ENCODE measurements at places on chromosomes 3 and 15.

GRCh38 chr3:102156426-102156825 lies 278.4 kb upstream of the ZPLD1 start:
- no peak for DNase-seq

DNA sequence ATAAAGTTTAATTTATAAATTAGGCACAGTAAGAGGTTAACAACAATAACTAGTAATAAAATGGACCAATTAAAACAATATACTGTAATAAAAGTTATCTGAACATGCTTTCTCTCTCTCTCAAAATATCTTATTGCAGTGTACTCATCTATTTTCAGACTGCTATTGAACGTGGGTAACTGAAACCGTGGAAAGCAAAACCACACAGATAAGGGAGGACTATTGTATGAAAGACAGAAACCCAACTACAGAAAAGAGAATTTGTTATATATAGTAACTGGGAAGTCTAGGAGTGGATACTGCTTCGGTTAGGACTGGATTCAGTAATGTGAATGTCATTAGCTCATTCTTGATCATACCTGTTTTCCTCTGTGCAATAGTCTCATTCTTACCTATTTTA lies 119.3 kb upstream of the DAZL start:
- DNase-seq, result no peak

DNA sequence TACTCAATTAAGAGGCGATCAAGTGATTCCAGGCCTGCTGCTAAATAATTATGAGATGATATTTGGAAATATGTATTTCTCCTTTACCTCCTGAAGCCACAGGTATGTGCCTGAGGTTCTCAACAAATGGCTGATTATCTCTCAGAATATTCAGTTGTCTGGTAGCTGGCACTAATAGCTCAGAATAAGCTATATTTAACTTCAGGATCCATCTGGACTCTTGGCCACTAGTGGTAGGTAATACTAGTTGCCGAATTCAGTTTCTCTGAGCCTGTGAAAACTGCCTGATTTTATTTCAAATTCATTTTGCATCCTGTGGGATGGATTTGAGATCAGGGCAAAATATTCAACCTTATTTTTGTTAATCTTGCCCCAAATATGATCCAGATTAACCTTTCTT lies 499.0 kb downstream of the DIPK2A start:
- no peak for DNase-seq

- no peak for DNase-seq
Observed at GRCh38 chr3:139128803-139129202, 84.1 kb upstream of the PRR23C start.

- no peak for DNase-seq
Observed at GRCh38 chr15:99633655-99634054, 67.9 kb downstream of the MEF2A start.

DNA sequence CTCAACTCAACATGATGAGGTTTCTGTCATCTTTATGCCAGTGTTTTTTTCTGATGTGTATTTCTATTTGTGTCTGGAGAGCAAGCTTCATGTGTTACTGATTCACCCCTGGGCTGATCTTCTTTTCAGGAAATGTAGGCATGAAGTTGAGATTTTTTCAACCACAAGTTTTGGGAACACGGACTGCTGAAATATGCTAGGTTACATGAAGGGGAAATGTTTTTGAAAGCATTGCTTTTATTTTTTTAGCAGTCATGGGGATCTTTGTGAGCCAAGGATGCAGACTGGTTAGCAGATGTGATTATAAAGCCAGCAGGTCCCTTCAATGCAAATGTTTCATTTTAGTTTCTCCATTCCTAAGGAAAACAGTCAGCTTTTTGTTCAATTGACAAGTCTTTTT lies 219.3 kb upstream of the COL8A1 start:
- no peak for DNase-seq

DNA sequence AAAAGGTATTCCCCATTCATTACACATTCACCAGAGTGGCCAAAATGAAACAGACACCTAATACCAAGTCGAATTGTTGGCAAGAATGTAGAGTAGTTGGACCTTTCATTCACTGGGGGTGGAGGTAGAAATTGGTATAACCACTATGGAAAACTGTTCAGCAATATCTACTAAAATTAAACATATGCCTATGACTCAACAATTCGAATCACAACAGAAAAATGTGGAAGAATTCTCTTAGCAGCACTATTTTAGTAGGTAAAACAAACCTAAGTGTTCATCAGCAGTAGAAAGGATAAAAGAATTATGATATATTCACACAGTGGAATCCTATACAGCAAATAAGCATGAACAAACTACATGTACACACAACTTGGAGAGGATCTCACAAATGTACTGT lies 30.6 kb downstream of the POLG start:
- DNase-seq, result no peak

- DNase-seq, result no peak
Observed at GRCh38 chr3:5657106-5657505, 469.6 kb downstream of the EDEM1 start.

GRCh38 chr3:85041562-85042055 lies 82.8 kb downstream of the CADM2 start:
- DNase-seq, result no peak

GRCh38 chr3:81592101-81592500 lies 169.3 kb downstream of the GBE1 start:
- no peak for DNase-seq

GRCh38 chr3:138332472-138333073 lies 2.9 kb upstream of the NME9 start:
- no peak for DNase-seq

DNA sequence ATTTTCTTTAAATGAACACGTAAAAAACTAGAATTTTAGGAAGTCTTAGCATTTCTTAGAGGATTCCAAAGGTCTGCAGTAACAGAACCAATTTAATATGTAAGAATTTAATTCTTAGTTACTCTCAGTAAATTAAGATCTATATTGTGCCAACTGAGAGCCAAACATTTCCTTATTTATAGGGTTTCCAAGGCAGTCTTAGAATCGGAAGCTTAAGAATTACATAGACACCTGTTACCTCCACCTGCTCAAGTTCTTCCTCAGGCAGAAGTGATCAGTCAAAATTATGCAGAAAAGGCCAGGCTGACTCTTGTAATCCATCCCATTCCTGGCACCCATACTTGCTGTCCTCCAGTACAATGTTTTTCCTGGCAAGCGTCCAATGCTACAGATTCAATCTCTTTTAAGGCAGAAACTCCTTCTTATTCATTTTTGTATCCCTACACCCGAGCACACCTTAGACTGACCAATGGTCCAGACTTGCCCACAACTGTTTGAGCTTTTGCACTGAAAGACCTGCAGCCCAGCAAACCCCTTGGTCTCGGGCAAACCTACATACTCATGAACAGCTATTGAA lies 64.3 kb downstream of the NCEH1 start:
- peak; percentile 59 for DNase-seq

DNA sequence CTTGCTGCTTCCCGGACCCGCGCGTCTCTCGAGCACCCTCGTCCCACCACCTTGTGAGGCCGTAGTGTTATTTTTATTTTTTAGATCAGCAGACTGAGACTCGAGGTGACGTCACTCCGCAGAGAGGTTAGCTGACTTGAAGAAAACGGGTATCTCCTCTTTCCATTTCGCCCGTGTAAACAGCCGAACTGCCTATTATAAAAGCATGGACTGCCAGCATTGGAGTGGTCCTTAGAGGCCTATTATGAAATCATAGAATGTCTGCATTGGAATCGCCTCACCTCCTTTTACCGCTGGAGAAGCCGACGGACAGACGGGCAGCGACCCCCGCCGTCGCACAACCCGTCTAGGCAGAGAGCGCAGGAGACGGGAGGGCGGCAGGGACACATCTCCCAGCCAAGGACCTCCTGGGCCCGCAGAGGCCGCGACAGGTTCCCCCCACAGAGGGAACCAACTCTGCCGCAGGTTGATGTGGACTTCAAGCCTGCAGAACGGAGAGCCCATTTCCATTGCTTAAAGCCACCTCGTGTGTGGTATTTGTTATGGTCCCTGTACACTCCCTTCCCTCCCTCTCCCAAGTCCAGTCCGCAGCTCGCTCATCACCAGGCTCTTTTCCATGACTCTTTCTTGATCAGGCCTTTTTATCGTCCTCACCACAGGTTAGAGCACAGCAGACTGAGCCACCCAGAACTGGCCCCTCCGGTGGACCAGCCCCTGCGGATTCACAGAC lies 540 bp upstream of the PPP1R2 start:
- no peak for DNase-seq

- DNase-seq, result no peak
Observed at GRCh38 chr15:50280271-50280670, 14.7 kb upstream of the HDC start.

GRCh38 chr15:62190675-62191074 lies 25.6 kb upstream of the C2CD4B start:
- DNase-seq, result no peak

DNA sequence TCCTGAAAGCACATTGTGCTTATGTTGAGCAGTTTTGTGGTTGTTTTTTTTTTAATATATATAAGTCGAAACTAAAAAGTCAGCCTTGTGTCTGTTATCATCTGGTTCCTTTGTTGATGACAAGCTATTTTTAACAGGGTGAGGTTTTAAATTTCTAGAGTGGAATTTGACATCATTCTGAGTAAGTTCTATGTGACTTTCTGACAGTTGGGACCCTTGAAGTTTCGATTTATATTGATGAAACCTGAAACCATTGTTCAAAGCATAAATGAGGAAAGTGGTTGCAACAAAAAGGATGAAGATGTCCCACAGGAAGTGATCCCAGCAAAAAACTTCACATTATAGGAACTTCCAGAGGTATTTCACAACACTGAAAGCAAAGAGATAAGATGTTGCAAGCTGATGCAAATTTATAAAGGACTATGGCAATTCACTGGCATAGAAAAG lies 94.0 kb downstream of the CYP19A1 start:
- DNase-seq, result no peak

GRCh38 chr3:134326760-134327593 lies 47.3 kb downstream of the AMOTL2 start:
- DNase-seq, result peak; percentile 71

DNA sequence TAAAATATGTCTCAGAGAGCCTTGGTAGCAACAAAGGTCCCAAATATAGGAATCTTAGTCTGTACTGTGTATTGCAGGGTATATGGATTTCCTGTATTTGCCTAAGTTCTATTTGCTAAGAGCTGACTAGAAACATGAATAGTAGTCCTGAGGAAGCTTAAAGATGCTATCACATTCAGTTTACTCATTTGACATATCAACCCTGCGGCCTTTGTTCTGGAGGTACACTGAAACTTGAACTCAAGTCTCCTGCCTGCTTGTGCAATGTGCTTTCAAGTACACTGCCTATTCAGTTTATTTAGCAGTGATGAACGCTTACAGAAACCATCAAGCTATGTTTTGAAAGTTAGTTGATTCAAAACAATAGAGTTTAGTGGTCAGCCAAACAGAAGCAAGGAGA lies 21.1 kb downstream of the IL1RAP start:
- no peak for DNase-seq

GRCh38 chr3:102577082-102577789 lies 142.4 kb downstream of the ZPLD1 start:
- no peak for DNase-seq

DNA sequence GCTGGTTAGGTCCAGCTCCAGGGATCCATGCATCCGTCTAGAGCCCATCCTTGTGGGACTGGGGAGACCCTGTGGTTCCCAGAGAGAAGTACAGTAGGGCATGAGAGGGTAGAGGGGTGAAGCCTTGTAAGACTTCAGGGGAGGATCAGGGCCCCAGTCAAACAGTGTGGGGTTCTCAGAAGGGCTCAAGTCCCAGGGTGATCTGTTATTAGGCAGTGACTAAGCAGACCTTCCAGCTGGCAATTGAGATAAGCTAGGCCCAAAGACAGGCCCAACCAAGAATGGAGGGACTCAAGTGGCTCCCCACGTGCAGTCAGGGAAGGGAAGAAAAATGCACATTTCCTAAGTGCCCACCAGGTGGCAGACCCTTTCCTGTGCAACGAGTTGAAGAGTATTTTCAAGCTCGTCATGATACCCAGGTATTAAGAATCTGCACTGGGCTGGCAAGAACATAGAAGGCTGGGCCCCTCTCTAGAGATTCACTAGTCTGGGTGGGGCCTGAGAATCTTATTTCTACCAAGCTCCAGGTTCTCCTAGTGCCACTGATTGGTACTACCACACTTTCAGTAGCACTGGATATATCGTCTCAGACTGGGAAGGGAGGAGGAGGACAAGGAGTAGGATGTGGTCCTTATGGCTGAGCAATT lies 240.8 kb downstream of the NR1D2 start:
- peak; percentile 68 for DNase-seq

DNA sequence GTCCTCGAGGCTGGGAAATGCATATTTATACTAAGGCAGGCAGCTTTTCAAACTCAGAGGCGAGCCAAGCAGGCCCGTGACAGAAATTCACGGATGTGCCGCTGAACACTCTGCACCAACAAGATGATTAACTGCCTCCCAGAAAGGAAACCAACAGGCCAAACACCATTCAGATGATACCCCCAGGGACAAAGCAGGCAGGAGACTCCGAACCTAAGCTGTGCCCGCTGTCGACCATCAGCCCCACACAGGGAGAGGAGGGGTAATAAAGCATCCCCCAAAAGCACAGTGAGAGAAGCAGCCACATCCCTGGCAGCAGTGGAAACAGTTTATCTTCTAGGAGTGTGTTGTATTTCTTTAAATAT lies 31.8 kb downstream of the ADAMTS17 start:
- no peak for DNase-seq

DNA sequence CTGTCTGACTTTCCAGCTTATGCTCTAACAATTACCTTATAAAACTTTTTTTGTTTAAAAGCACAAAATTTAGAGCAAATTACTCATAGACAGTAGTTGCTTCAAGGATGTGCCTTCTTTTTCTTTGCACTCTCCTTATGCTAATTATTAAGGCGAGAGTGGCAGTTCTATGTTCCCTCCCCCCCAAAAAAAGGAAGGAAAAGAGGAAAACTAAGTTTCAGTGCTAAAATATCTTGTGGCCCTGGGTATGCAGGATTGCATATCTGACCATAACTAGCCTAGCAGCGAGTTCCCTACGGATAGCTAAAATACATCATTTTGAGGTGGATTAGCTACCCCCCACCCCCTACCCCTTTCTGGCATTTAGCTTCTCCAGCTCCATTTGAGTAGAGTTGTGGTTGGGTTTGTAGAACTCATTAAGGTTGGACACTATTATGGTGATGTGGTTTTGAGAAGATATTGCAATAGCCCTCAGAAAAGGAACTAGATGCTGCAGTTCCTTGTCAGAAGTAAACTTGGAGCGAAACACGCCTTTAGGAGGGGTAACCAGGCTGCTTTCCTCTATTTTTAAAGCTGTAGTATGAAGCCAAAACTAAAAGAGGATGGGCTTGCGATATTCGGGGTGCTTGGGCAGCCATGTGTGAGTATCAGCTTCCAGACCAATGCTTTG lies 174.6 kb downstream of the AKAP13 start:
- no peak for DNase-seq

- no peak for DNase-seq
Observed at GRCh38 chr15:64901914-64902313, 9.8 kb upstream of the ANKDD1A start.

DNA sequence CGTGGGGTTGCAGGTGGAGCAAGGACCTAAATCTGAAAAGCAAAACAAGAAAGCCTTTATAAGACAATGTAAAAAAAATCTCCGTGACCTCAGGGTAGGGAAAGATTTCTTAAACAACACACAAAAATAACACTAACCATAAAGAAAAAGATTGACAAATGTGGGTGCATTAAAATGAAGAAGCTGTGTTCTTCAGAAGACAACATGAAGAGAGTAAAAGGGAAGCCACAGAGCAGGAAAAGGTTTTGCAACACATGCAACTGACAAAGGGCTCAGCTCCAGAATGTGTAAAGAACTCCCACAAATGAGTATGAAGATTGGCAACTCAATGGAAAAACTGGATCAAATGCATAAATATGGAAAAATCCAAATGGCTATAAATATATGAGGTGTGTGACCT lies 74.2 kb downstream of the MAGEF1 start:
- no peak for DNase-seq

- DNase-seq, result peak; percentile 37
Observed at GRCh38 chr3:70982700-70983140, 600.8 kb downstream of the FOXP1 start.
